CD4-positive, alpha-beta T cell treated with Interleukin-4 for 4 hours (primary cell): ENCODE measurements at places on chromosomes 1 and 21.

- DNase-seq = peak; percentile 43
Observed at GRCh38 chr1:46547481-46548383, 3.7 kb downstream of the KNCN start.

DNA sequence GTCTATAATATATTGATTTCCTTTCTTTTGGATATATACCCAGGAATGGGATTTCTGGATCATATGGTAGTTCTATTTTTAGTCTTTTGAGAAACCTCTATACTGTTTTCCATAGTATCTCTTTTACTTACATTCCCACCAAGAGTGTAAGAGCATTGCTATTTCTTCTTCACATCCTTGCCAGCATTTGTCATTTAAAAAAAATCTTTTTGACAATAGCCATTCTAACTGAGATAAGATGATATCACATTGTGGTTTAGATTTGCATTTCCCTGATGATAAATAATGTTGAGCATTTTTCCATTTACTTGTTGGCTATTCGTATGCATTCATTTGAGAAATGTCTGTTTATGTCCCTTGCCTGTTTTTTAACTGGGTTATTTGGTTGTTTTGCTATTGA is 467.4 kb downstream of the COL11A1 start:
- no peak for DNase-seq

DNA sequence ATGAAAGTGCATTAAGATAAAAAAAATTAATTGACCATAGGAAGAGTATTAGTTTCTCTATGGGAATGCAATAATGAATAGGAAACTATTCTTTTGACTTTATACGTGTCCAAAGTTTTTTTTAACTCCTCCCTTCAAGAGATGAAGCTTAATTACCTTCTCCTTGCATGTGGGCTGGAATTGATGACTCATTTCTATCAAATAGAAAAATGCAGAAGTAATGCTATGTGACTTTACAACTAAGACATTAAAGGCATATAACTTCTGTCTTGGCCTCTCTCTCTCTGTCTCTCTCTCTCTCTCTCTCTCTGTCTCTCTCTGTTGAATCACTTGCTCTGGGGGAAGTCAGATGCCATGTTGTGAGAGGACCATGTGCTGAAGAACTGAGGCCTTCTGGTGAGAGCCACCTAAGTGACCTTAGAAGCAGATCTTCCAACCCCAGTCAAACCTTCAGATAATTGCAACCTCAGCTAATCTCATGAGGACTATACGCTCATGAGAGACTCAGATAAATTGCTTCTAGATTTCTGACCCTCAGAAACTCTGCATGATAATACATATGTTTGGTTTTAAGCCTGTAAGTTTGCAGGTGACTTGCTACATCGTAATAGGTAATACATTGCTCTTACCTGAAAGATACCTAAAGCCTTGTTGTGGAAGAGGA is 414.2 kb downstream of the KCNT2 start:
- no peak for DNase-seq

DNA sequence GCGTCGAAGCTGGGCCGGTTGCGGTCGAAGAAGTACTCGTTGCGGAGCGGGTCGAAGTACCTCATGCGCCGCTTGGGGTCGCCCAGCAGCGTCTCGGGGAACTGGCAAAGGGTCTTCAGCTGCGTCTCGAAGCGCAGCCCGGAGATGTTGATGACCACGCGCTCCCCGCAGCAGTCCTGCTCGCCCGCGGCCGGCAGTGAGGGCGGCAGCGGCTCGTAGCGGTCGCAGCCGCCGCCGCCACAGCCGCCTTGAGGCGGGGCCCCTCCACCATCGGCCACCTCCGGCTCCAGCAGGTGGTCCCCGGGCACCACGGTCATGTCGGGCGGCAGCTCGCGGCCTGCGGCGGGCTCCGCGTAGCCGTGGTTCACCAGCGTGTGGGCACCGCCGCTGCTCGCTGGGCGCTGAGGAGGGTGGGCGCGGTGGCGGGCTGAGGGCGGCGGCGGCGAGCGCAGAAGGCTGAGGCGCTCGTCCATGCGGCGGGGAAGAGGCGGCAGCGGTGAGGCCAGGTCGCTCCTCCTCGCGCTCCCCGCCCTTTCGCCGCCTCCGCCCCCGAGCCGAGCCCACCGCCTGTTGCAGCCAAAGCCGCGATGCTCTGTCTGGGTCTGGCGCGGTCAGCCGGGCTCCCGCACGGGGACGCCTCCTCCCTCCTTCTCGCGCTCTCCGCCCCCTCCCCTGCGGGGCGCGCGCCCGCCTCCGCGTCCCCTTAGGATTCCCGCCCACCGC is at the start of gene KCNA3:
Gene KCNA3 (minus strand): TSS at position 604 of the 723 bp plus-strand sequence. CDS start 131 bp downstream, at position 473.
- DNase-seq = peak; percentile 86

- DNase-seq = peak; percentile 19
Observed at GRCh38 chr1:63691701-63692425, 82.0 kb upstream of the ROR1 start.

DNA sequence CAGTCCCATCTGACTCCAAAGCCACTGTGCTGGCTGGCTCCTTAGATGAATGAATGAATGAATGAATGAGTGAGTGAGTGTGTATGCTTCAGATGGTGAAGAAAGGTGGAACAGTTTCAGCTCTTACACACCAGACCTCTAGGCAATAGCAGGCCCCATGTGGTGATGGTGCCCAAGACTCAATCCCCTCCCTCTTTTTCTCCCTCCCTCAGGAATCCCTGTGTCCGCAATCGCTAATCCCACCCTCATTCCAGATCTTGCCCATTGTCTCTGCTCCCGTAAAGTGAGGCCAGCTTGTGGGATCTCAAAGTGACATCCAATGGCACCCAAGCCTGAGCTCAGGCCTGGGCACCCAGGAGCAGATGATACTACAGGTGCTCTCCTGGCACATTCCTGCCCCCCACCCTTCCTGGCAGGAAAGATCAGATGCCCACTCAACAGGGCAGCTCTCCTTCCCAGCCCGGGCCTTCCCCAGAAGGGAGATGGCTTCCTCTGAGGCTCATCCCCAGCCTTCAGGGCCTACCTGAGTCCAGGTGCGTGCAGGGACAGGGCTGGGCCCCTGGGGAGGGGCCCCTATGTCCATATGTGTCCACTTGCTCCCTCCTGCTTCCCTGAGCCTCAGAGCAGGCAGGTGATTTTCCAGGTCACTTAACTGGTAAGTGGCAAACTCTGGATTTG is 106.4 kb downstream of the HMGB4 start:
- DNase-seq = no peak

DNA sequence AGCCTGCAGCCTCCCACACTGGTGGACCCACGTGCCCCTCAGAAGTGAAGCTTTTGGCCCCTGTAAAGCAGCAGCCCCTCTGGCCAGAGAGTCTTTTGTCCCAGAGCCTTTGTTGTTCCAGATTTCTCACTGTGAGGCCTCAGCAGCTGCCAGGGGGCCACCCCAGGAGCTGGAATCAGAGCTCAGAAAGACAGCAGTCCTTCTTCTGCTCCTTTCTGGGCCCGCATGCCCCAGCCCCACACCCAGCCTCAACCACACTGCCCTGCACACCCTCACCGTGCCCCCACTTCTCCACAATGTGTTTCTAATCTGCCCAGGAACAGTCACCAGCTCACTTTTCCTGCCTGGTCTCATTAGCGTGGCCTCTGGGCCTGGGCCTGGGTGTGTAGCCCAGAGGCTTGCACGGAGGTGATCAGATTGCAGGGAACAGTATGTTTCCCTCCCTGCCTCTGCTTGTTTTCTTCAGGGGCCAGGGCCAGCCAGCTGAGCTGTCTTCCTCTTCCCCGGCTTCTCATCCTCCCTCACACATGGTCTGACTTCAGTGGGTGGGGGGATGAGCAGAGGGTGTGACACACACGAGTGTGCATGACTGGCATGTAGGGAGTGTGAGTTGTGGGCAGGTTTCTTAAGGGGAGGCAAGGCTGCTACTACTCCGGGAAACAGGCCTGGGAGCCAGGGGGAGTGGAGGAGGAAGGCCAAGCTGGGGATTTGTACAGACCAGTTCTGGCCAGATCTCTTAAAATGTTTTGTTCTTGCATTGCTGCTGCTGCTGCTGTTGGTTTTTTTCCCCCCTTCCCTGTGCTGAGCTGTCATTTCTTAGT is 82.5 kb upstream of the ZNF648 start:
- DNase-seq = no peak

- no peak for DNase-seq
Observed at GRCh38 chr1:2468041-2468472, 8.0 kb upstream of the PLCH2 start.

GRCh38 chr21:42453986-42454570 is 41.9 kb downstream of the RSPH1 start:
- DNase-seq = no peak

GRCh38 chr1:172001288-172001687 is 160.0 kb downstream of the DNM3 start:
- DNase-seq = no peak

DNA sequence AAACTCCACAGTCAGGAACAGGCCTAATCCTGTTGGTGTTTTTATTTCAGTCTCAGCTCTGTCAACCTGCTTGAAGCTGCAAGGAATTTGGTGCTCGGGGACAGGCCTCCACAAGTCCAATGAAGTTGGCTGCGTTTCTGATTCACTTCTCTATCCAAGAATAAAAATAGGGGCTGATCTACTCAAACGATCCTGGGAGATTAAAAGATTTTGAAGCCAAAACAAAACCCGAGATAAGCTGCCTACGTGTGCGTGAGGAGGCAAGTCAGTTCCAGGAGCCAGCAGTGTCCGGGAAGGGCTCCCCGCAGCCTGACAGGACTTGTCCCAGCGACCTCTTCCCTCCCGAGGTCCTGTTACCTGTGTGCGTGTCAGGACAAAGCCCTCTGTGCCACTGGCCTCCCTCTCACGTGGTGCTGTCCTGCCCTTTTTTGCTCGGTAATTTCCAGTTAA is 98.0 kb downstream of the ETS2 start:
- DNase-seq = no peak

DNA sequence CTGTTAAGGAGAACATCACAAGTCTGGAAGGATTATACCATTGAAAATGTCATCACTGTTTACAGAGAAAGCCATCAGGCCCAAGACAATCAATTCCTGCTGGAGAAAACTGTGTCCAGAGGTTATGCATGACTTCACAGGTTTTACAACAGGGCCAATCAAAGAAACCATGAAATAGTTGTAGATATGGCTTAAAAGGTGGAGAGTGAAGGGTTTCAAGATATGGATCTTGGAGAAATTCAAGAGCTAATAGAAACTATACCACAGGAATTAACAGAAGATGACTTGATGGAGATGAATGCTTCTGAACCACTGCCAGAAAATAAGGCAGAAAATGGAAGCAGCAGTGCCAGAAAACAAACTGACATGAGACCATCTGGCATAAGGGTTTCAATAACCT is 30.2 kb downstream of the USP1 start:
- no peak for DNase-seq

DNA sequence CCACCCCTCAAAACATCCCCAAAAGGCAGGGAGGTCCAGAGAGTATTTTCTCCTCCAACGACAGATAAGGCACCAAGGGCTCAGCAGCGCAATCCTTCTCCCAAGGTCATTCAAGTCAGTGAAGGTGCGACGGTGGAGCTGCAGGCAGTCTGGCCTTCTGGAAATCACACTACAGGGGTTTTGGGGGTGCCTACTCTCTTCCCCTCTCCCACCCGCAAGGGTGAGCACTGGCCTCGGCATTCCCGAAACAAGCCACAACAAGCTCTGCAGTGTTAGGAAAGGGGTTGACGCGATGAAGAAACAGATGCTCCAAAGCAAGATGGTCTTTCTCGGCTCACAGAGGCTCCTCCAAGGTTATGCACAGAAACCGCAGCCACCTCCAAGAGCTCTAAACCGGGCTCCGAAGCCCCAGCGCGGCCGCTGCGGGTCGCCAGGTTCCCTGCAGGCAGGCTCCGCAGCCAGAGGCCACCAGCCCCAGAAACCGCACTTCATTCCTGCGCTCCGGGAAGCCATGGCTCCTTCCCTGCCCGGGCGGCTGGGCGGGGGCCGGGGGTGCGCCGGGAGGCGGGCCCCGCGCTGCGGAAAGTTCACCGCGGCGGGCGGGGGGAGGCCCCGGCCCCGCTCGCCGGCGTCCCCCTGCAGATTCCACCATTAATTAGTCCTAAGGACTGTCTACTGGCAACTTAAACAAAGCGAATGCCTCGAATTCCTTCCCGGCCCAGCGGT is 1.1 kb downstream of the LUZP1 start:
- DNase-seq = no peak
